ENCODE measurements at places on chromosomes 7 and 10.

DNA sequence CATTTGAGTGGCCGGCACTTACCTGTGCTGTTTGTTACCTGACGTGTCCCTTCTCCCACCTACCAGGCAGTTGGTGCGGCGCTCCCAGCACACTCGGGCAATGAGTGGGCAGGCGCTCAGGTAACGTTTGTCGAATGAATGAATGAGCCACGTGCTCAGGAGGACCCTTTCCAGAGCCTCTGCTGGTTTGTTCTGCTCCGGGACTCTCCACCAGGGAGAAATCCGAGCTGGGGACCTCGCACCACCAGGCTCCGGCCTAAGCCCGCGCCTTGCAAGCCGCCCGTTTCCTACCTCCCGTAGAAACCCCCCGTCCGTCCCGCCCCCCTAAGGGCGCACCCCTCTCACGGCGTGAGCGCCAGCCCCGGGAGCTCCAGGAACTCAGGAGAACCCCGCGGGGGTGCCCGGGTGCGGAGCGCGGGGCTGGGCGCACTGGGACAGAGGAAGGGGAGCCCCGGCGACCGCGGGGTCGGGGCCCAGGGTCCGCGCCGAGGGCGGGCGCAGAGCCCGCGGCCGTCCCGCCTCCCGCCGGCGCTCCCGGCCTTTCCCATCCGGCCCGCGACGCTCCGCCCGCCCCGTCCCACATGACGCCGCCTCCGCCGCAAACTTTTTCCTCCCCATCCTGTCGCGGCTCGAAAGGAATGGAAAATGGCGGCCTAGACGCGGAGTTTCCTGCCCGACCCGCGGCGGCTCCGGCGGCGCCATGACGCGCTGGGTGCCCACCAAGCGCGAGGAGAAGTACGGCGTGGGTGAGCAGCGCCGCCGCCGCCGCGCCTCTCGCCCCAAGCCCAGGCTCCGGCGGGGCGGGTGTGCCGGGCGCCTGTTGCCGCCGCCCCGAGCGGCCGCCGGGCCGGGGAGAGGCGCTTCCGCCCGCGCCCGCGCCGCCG lies at the start of gene DOCK1:
Gene DOCK1, plus strand, starts transcription at position 611 of the 884 bp plus-strand sequence. Its CDS starts 90 bp downstream, at position 701.
- DNase-seq, result peak; percentile 4

DNA sequence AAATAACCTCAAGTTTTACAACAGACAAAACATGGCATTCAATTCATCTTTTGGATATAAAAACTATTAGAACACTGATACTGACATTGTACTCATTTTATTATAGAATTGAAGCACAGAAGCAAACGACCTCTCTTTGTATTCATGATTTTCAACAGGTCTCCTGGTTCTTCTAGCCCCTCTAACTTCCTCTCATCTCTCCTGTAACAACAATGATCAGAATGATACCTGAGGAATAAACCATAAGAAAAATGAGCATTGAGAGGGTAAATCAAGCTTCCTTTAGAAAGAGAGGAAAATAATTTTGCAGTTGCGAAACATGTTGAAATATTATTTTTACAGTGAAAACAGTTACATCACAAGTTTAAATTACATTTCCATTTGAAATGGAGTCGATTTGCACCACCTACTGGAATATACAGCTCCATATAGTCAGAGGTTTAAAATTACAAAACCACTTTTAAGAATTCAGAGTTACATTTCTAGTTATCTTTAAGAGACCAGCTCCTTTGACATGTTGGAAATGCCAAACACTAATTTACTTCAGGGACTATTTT lies 17.5 kb upstream of the TEX36 start:
- no peak for DNase-seq

DNA sequence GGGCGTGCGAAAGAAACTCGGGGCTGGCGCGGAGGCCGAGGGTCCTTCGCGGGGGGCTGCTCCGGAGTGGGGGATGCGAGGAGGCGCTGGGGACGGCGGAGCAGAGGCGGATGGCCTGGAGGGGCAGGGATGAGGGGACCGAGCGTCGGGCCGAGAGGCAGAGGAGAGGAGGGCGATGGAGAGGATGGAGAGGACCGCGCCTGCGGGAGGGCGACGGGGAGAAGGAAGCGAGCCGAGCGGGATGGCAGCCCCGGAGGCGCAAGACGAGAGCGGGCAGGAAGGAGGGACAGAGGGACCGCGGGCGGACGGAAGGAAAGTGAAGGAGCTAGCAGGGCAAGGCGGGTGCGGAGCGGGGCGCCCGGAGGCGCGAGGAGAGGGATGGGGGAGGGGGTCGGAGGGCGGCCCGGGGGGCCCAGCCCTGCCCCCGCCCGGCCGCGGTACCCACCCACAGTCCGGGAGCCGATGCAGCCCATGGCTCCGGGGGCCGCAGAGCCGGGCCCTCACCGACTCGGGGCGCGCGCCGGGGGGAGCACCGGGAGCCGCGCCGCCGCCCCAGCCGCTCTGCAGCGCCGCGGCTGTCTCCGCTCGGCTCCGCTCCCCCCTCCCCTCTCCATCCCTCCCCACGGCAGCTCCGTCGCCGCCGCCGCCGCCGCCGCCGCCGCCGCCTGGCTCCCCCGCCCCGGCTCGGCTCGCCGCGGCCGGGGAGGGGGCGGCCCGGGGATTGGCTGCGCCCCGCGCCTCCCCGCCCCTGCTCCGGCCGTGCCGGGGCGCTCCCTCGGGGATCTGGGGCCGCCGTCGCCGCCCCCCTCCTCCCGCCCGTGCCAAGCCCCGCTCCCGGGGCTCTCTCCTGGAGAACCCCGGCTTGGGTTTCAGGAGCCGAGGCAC lies at the start of gene FAM131B:
Gene FAM131B, minus strand, starts transcription at position 583 of the 885 bp plus-strand sequence. Its CDS starts 110 bp downstream, at position 473.
- no peak for DNase-seq

DNA sequence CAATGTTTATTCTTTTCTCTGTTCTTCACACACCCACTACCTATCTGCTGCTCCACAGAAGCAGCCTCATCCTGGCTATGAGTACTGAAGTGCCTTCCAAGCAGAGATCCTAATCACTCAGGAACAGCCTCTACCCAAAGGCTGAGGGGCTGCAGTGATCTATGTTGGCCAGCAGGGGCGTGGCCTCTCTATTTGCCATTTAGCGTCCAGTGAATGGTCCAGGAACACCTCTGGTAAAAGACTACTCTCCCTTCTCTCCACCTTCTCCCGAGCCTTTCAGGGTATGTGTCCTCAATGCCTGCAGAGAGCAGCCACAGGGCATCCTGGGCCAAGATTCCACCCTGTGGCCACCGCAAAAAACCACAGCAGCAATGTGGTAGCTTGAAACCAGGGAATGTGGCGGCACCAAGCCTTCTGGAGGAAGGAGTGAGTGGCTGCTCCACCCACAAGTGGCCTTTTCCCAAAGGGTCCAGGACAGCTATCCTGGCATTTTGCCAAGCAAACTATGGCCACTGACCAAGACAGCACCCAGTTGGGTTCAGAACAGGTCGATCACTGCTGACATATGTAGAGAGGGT lies 70.9 kb downstream of the SYPL1 start:
- peak; percentile 21 for DNase-seq

DNA sequence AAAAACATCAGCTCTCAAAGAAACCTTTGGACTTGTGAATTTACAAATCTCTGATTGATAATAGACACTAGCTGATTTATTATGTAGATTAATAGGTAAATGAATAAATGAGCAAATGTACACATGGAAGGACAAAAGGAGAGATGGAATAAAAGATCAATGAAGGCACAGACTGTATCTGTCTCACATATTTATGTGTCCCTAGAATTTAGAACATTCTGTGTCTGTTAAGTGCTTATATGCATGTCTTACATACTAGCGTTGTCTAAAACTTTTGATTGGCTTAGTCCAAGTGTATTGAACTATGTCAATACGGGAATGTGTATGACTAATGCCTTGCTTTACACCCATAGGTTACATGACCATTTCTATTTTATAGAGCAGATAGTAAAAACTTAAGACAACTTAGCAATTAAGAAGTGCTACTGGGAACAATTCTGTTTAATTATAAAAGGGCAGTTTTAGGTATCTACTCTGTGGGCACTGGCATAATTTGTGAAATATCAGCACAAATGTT lies 140.3 kb downstream of the PLXDC2 start:
- no peak for DNase-seq

DNA sequence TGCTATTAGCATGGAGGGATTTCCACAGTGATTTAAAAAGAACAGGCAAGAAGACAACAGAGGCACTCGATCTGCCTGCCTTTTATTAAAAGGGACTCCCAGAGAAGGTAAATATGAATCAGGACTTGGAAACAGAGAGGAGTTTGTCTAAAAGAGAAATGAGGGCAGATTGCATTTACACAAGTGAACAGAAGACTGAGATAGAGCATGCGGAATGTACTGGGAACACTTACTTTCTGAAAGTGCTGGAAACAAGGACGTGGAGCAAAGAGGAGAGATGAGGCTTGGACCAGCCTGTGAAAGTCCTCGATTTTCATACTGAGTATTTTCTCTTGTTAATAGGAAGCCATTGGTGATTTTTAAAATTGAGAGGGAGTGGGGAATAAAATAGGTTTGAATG lies 35.7 kb downstream of the MEOX2 start:
- DNase-seq, result no peak

- DNase-seq, result peak; percentile 72
These were observed 41.7 kb downstream of the FAS start for GRCh38 chr10:89032141-89032891.

DNA sequence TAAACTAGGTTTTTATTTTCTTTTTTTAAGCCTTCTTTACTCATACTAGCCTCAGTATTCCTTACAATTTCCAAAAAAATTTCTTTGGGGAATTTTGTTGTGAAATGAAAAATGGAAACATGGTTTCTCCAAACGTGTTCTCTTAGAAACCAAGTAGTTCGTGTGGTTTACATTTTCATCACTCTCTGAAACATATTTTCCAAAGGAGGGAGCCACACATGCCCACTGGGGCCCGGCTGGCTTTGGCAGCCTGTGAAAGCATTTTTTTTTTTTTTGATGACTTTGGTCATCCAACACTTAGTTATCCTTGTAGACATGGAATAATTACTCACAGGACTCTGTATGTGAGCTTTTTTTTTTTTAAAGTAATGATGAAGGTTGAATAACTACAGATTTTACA lies 169.6 kb downstream of the C7orf25 start:
- no peak for DNase-seq

GRCh38 chr10:21694631-21695030 lies 160.6 kb downstream of the MLLT10 start:
- DNase-seq, result no peak

GRCh38 chr7:11171569-11172192 lies 198.0 kb downstream of the PHF14 start:
- no peak for DNase-seq

DNA sequence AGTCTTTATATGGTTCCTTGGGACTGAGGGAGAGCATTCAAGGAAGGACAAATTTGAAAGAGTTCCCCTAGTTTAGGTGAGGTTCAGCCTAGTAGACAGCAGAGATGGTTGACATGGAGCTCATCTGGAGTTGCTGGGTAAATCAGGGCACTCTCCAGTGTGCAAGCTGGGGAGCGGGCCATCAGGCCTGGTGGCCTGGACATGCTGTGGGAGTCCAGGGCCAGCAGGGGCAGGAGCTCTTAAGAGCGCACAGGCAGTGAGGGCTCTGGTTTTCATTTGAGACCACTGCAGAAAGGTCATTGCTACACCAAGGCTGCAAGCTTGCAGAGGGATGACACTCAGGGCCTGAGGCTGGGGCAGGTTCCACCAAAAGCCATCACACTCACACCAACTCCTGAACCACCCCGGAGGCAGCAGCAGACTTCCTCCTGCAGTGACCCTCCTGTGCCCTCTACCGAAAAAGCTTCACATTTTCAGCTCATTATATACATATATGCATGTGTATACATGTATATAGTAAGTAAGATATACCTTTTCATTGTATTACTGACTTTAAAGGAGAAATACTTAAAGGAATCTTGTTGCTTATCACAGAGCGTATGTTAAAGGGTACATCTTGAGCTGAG lies 39.5 kb downstream of the STEAP1B start:
- no peak for DNase-seq

DNA sequence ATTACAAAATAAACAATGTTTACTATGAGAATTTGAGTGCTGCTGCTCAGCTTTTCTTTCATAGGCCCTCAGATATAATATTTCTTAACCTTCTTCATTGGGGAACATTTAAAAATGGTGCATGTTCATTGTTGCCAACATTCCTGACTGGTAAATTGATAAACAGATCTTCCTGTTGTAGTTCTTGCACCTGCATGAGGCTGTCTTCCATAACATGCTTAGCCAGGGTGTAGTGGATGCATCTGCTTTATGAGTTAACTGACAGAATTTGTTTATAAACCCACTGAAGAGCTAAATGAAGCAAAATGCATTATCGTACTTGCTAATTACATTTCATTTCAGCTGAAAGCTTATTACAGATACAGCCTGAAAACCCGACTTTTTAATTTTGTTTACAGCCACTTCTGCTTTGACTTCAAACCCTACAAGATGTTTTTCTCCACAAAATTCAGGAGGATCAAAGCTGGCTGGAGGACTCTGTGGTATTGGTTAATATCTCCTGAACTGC lies 177.2 kb downstream of the SEM1 start:
- DNase-seq, result no peak

DNA sequence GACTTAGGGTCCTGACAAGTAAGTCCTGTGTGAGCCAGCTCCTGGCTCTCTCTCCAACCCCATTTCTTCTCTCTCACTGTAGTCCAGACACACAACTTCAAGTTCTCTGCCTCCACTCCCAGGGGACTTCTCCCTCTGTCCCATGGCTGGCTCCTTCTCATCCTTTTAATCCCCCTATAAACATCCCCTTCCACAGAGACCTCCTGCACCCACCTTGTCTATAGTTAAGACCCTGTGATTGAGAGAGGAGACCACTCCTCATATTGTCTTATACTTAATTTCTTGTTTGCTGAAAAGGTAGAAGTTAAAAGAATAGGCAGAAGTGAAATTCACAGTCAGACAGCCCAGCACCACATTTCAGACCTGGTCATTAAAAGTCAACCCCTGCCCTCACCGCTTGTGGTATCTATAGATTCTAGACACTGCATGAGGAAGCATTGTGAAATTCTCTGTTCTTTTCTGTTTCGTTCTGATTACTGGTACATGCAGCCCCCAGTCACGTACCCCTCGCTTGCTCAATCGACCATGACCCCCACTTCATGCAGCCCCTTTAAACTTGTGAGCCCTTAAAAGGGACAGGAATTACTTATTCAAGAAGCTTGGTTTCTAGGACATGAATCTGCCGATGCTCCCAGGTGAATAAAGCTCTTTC lies 125.6 kb upstream of the FRMD4A start:
- DNase-seq, result no peak

GRCh38 chr10:122999347-122999746 lies 9.2 kb downstream of the IKZF5 start:
- no peak for DNase-seq

DNA sequence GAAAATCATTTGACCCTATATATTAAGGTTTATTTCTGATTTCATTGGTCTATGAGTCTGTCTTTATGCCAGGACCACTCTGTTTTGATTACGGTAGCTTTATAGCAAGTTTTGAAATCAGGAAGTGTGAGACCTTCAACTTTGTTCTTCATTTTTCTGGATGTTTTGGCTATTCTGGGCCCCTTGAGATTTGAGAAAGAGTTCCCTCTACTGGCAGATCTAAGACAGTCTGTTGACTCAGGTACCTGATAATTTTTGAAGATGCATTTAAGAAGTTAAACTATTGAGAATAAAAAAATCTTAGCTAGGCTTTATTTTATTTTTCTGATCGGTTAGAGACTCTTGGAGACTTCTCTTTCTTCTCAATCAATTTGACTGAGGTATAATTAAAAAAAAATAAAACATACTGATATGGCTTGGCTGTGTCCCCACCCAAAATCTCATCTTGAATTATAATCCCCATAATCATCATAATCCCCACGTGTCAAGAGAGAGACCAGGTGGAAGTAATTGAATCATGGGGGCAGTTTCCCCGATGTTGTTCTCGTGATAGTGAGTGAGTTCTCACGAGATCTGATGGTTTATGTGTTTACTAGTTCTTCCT lies 209.2 kb downstream of the SNX10 start:
- DNase-seq, result no peak

- DNase-seq, result no peak
These were observed 169.0 kb downstream of the CREB5 start for GRCh38 chr7:28581351-28581750.

Measured in stimulated activated CD4-positive, alpha-beta T cell treated with anti-CD3 and anti-CD28 coated beads, Interleukin-4, amount 100 ng/mL, for 48 hours (primary cell).